ENCODE measurements at places on chromosomes 12 and 14.

DNA sequence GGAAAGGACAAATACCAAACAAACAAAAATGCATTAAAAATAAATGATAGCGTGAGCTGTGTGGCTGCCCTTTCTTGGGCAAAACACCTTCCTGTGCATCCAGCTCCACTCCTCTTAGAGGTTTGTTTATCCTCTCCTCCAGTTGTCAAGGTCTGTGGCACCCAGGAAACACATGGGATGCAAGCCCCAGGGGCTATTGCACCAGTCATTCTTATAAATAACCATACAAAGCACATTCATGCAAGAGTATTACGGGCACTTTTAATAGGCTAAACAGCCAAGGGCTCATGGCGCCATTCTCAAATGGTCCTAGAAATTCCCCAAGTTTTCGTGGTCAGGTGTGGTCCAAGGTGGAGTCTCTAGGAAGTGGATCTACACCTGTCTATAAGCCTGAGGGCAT lies 257.0 kb downstream of the DPF3 start:
- DNase-seq: no peak

DNA sequence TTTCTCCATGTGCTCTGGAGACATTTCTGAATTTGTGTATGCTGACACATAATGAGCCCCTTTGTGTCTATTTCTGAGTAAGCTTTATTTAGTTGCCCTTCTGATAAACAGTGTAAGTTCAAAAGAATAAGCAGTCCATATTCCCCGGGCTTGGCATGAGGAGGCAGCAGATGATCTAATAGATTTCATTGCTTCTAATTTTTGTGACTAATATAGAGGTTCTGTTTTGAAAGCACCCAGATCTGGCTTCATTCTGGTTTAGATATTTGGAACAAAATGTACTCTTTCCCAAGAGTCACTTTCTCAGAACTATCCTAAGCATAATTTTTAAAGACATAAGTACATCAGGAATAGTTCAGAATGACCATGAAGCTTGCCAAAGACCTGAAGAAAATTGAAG lies 290.9 kb downstream of the BTG1 start:
- no peak for DNase-seq

- DNase-seq: no peak
Observed at GRCh38 chr12:1046727-1047126, 55.7 kb downstream of the ERC1 start.

DNA sequence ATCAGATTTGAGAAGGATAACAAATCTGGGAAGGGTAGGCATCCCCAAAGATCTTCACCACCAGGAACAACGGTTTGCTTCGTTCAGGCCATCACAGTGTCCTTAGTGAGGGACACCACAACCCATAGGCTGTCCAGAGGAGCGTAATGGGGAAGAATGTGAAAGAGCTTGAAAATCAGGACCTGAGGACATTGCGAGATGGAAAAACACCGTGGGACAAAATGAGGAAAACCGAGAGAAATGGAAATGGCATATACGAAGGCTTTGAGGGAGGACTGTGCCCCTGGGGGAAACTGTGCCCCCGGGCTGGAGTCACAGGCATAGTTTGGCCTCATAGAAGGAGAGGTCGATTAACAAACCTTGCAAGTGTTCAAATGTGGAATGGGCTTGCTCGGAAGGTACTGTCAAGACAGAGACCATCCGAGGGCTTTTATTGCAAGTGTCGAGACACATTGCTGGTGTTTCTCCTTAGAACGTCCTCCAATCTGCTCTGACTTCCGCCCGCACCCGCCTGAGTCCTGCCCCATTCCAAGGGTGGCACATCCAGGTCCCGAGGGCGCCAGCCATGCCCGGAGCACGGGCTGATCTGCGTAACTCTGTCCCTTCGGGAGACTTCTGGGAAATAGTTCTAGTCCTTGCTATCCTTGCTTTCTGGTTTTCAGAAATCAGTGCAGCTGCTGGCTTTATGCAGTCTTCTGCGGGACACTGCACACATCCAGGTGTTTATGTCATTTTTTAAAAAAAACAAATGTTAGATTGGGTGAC lies 885 bp upstream of the PALS1 start:
- no peak for DNase-seq

GRCh38 chr12:112881602-112882001 lies 25.2 kb upstream of the OAS1 start:
- DNase-seq: no peak

- DNase-seq: no peak
Observed at GRCh38 chr14:89221109-89221810, 195.8 kb downstream of the FOXN3 start.

GRCh38 chr14:26204728-26205479 lies 392.9 kb downstream of the NOVA1 start:
- DNase-seq: no peak

DNA sequence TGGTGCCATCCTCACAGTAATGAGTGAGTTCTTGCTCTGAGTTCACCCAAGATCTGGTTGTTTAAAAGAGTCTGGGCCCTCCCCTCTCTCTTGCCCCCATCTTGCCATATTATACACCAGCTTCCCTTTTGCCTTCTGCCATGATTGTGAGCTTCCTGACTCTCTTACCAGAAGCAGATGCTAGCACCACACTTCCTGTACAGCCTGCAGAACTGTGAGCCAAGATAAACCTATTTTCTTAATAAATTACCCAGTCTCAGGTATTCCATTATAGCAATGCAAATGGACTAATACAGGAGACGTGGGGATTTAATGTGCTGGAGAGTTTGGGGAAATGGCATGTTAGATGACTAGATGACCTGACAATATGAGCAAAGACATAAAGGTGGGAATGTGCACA lies 12.8 kb downstream of the SLC4A8 start:
- no peak for DNase-seq

- no peak for DNase-seq
Observed at GRCh38 chr12:120652656-120653435, 12.4 kb downstream of the CABP1 start.

GRCh38 chr12:53201639-53202038 lies 5.4 kb downstream of the ITGB7 start:
- DNase-seq: no peak

DNA sequence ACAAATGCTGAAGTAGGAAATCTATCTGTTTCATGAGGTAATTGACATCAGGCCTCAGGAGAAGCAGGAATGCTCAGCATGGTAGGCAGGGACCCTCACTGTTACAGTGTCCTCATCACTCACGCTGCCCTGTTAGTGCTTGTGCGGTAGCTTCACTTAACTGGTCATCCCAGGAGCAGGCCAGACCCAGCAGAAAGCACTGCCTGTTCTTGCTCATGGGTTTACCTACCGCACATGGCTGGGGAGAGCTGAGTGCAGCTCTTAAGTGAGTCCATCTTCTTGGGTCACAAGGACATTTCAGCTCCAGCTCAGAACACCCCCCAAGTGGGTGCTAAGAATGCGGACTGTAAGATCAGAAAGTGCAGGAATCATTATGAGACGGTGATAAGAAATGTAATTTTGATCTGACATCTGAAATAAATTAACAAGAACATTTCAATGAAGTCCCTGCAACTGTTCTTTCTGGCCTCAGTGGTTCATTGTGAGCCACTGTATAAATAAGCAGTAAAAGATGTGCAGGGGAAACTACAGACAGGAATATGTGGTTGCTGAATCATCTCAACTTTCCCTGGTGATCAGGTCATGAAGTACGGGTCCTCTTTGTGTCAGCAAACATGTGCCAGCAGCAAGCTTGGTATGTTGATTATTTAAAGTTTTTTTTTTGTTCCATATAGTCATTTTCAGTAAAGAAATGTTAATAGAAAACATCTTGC lies 757.7 kb upstream of the TMEM132C start:
- no peak for DNase-seq

GRCh38 chr12:112463478-112463877 lies 44.7 kb downstream of the PTPN11 start:
- DNase-seq: no peak

DNA sequence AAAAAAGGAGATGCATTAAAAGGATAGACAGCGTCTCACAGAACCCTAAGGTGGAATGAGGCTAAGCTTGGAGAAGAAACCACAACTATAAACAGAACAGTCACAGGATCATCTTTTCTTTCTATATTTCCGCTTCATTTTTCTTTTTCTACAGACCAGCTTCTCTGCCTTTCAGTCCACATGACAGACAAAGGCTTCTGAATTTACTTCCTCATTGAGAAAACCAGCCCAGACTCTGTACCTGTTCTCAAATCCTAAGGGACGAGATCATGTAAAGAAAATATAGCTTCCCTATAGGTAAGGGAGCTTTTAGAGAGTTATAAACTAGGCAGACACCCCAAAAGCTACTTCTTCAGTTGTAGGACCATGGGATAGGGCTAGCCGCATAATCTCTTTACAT lies 17.4 kb downstream of the SGPP1 start:
- no peak for DNase-seq

DNA sequence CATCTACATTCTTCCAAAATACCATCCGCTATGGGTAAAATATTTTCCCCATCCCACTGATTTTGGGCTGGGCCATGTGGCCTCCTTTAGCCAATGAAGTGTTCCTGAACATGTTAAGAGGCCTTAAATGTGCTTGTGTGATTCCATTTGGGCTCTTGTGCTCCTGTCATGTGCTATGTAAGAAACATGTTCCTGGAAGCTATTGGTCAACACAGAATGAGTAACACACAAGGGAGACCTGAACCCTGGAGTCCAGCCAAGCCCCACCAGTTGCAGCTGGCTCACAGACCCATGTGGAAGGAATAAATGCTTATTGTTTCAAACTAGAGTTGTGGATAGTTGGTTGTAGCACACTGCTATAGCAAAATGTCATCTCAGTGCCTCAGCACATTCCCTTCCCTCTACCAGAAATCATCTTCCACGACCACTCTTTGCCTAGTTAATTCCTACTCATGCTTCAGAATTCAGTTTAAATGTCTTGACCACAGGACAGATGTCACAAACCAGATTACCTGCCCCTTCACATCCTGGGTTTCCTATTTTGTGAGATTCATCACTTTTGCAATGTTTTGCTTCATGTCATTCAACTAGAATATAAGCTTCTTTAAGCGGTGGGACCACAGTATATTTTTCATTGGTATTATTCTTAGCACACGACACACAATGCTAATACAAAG lies 217.3 kb upstream of the EEA1 start:
- no peak for DNase-seq

DNA sequence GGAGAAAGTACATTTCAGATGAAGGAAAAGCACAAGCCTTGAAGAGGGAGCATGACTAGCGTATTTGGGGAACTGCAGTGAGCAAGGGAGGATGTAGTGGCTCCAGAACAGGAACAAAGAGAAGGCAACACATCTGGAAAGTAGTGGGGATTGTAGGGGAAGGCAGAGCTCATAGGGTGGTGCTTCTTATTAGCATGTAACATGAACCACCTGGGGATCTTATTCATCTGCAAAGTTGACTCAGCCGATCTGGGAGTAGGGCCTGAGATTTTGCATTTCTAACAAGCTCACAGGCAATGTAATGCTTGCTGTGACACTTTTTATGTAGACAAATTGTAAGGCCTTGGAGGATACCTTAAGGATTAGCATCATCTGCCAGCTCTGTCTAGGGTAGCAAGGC lies 447.3 kb downstream of the NELL2 start:
- no peak for DNase-seq

- no peak for DNase-seq
Observed at GRCh38 chr12:58881816-58882215, 38.5 kb downstream of the LRIG3 start.

GRCh38 chr12:92995258-92995903 lies 66.3 kb upstream of the EEA1 start:
- DNase-seq: no peak

DNA sequence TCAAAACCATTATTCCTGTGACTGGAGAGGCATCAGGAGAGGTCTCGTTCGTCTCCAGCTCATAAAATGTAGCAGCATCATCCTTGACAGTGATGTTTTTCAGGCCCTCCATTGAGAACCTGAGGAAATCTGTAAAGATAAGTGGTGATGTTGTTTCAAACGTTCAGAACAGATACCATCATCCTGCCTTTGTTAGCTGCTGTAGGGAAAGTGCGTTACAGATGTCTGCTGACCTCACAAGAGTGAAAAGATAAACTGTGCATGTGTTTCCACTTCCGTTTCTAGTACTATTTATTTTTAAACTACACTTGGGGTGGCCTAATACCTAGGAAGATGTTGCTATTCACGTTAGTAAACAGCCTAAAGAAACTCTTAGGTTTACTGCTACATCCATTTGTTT lies 28.4 kb downstream of the BCL2L14 start:
- DNase-seq: no peak

- DNase-seq: no peak
Observed at GRCh38 chr12:90456248-90456647, 498.7 kb downstream of the CCER1 start.

- DNase-seq: no peak
Observed at GRCh38 chr12:32098112-32098511, 8.5 kb upstream of the BICD1 start.

Data from esophagus squamous epithelium (tissue), 5 donors.